Tibial artery (tissue), 4 donors: ENCODE measurements at places on chromosomes 1 and 21.

GRCh38 chr1:181044449-181044966, 10.7 kb downstream of the MR1 start:
- no peak for DNase-seq

GRCh38 chr1:44050261-44050660, 19.0 kb upstream of the SLC6A9 start:
- no peak for DNase-seq

DNA sequence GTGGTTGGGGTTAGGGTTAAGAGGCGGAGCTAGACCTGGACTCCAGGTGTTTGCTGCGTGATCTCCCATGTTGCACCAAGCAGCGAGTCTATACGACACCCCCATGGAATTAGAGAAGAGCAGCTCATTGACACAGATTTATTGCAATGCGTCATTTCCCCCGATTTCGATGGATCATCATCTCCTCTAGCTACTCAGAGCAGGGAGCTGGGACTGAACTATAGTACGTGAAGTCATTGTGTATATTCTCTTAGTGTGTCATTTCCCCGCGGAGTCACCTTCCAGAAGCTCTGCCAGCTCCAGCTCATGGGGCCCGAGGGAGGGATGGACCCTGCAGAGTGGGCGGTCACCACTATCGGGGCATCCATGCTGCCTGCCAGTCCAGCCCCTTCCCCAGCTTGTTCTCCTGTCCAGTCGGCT, 7.5 kb upstream of the C2CD2 start:
- DNase-seq: no peak

- no peak for DNase-seq
Measured at GRCh38 chr1:11794446-11795237, 11.1 kb downstream of the MTHFR start.

DNA sequence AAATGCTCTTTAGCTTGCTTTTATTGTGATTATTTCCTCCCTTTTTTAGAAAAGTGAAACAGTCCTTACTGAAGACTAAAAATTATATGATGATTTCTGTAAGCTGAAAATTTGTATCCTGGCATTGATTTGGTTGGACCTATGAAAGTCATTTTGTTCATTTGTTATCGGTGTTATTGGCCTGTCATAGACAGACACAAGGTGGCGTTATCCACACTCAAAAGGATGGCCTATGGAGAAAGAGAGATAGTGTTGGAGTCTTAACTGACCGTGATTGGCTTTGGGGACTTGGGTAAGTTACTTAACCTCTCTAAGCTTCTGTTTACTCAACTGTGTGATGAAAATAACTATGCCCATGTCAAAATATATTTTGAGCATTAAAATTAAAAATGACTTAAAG, 203.6 kb upstream of the CHODL start:
- DNase-seq: no peak

GRCh38 chr1:211591980-211592493, 13.1 kb upstream of the SLC30A1 start:
- DNase-seq: no peak

GRCh38 chr1:169207797-169208520, 101.5 kb downstream of the ATP1B1 start:
- no peak for DNase-seq

GRCh38 chr1:174051956-174052355, 29.8 kb upstream of the RC3H1 start:
- no peak for DNase-seq

DNA sequence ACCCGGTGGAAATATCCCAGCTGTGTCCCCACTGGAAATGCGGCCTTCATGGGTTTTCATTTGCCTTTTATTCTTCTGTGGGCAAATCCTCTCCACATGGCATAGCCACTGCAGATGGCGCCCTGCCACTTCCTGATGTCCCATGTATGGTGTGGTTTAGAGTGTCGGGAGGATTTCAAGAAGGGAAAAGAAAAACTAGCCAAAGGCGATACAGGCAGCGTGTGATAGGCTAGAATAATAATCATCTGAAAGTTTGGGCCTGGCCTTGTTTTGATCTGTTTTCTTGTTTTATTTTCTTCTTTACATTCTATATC, 123.6 kb downstream of the PEX14 start:
- no peak for DNase-seq

DNA sequence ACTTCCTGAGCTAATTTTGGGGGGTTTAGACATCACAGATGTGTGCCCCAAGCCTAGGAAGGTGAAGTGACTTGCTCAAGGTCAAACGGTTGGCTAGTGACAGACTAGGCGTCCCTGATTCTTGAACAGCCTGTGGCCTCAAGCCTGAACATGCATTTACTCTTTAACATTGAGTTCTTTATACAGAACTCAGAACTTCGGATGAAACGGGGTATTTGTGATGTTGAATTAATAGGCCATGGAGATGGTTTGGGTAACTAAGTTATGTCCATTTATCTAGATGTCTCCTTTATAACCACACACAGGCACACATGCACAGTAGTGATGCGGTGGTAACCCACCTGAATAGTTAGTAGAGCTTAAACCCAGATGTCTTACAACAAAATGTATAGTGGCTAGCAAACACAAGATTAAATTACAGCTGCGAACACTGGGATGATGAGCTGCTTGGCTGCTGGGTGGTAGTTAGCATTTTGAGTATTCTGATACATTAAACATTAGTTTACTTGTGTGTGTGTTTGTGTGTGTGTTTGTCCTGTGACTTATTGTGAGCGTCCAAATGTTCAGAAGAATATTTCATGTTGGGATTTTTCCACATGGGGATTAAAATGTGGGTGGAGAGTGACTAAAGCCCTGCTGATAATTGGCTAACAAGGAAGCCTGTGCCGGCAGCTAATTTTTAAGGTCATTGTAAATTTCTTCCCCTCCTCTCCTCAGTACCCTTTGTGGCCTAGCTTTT, 2.3 kb downstream of the ATP1A1 start:
- no peak for DNase-seq

DNA sequence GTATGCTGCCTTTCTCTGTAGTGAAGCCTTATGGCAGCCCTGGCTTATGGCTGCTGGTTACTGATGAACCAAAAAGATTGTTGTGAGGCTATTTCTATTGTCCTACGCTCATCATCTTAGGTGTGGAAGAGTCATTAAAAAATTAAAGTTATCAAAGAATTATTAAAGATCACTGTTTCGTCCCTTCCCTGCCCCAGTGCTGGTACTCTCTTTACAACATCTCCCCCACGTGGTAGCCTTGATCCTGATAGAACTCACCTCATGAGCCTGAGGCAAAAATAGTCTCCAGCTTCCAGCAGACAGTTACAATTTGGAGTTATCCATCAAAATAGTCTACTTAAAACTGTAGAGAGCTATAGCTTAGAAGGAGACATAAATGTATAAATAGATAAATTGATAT, 201.5 kb downstream of the S1PR1 start:
- no peak for DNase-seq

DNA sequence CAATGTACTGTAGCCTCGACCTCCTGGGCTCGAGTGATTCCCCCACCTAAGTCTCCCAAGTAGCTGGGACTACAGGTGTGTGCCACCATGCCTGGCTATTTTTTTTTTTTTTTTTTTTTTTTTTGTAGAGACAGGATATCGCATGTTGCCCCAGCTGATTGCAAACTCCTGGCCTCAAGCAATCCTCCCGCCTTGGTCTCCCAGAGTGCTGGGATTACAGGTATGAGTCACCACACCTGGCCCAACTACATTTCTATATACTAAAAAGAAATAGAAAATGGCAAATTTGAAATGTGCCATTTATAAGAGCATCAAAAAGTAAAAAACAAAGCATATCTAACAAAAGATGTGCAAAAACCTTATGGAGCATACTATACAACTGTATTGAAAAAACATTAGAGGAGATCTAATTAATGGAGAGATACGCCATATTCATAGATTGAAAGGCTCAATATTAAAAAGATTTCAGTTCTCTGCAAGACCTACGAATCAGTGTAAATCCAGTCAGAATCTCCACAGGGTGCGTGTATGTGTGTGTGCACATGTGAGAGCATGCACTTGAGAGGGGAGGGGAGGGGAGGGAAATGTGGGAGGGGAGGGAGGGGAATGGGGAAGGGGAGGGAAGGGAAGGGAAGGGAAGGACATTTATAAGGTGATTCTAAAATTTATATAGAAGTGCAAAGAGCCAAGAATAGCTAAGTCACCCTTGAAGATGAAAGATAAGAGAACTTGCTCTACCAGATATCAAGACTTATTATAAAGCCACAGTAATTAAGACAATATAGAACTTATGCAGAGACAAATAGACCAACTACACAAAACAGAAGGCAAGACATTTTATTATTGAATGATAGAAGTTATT, 15.5 kb upstream of the PADI4 start:
- DNase-seq: no peak

DNA sequence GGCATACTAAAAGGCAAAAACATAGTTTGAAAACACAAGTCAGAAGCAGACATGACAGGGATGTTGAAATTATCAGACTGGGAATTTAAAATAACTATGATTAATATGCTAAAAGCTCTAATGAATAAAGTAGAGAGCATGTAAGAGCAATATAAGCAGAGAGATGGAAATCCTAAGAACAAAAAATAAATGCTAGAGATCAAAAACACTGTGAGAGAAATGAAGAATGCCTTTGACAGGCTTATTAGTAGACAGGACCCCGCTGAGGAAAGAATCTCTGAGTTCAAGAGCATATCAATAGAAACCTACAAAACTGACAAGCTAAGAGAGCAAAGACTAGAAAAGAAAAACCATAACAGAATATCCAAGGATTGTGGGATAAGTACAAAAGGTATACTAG, 93.9 kb downstream of the MPZL1 start:
- DNase-seq: no peak

DNA sequence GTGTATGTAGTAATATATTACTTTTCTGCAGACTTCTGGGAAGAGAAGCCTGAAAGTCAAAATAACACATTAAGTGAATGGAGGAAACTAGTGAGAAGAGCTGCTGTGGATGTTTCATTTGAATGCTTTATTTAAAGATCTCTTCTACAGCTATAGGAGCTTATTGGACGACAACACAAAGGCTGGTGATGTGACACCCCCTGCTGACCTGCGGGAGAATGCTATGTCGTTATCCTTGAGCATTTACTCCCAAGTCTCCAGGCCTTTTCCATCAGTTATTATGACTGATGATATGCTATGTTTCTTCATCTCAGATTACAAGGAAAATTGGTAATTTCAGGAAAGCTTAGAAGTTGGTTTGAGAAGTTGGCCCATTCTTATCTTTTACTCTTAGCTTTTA, 22.3 kb upstream of the PLA2G4A start:
- DNase-seq: no peak

DNA sequence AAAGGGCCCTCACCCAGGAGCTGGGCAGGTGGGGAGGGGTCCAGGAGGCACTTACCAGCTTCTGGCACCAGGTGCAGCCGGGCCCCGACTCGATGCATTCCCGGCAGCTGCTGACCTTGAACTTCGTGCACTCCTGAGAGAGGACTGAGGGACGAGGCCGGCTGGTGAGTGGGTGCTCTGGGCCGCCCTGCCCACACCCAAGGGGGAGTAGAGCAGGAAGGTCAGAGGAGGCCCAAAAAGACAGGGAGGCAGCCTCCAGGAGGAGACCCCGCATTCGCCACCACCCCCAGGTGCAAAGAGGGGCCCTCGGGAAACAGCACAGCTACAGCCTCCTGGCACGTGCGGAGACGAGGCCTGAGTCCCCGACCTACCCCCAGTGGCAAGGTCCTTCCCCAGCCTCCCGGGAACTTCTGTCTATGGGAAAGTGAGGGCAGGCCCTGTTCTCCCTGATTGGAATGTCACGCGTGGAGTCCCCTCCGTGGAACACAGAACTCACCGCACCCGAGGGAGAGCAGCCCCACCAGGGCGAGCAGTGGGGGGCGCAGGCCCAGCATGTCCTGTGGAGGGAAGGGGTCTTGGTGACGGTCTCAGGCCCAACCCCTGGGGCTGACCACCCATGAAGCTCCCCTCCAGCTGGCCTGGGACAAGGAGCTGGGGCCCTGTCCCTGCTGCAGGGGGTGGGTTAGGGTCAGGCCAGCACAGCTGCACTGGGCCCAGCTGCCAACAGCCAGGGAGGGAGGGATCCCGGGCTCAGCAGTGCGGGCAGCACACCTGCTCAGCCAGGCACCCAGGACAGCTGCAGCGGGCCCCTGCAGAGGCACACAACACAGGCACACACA, 10.3 kb downstream of the ITGB2 start:
- DNase-seq: no peak

- no peak for DNase-seq
Measured at GRCh38 chr1:100703052-100703451, 16.5 kb upstream of the VCAM1 start.

DNA sequence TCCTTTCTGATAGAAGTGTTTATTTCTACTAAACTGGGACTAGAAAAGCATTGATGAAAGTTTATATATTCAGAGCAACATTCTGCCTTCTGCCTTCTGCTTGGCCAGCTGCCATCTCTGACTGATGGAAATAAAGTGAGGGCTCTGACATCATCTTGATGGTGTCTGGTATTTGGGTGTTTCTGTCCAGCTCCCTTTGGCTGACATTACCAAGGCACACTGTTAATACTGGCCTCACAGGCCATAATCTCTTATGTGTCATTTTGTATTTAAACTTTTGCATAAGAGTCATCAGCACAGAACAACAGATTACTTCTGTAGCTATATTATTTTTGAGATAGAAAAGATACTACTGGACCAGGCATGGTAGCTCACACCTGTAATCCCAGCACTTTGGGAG, 216.9 kb downstream of the RYR2 start:
- DNase-seq: peak; percentile 80

GRCh38 chr21:35921471-35921870, 138.9 kb downstream of the SETD4 start:
- DNase-seq: no peak

GRCh38 chr1:182527680-182528079, 61.4 kb downstream of the RNASEL start:
- DNase-seq: no peak

- DNase-seq: no peak
Measured at GRCh38 chr1:7558921-7559869, 211.9 kb upstream of the VAMP3 start.

GRCh38 chr1:53968125-53968513, 22.0 kb downstream of the LRRC42 start:
- DNase-seq: no peak

GRCh38 chr1:14392161-14392858, 206.2 kb upstream of the KAZN start:
- no peak for DNase-seq

- DNase-seq: no peak
Measured at GRCh38 chr1:182406012-182406411, 5.5 kb upstream of the TEDDM1 start.

- DNase-seq: no peak
Measured at GRCh38 chr1:154821083-154821482, 49.0 kb downstream of the KCNN3 start.

- no peak for DNase-seq
Measured at GRCh38 chr1:105416261-105416660, 1640.2 kb upstream of the PRMT6 start.

- no peak for DNase-seq
Measured at GRCh38 chr1:198519639-198520501, 20.6 kb downstream of the ATP6V1G3 start.

GRCh38 chr1:78843546-78843945, 163.0 kb downstream of the ADGRL4 start:
- DNase-seq: no peak

- DNase-seq: no peak
Measured at GRCh38 chr1:42350086-42350485, 15.1 kb upstream of the FOXJ3 start.
